Mesothelial cell of epicardium (in vitro differentiated cells): ENCODE measurements at places on chromosomes 7 and 10. TPM values are rescaled to one million over a fixed set of nuclear protein-coding genes. Genes with fewer than 3 reads are reported as not detected.

SRGN gene
- not detected in 3 replicates for total RNA-seq

DGKI gene
- total RNA-seq: 1.7 to 2.2 TPM (median 2.0 TPM) in 3 replicates

SFXN3 gene
- total RNA-seq: 14.8 to 17.4 TPM (median 17.1 TPM) in 3 replicates

FEZF1 gene
- total RNA-seq: not detected in 3 replicates

CADPS2 gene
- 1.9 to 2.7 TPM (median 2.3 TPM) in 3 replicates for total RNA-seq

CAMK1D gene
- 5.8 to 7.6 TPM (median 6.2 TPM) in 3 replicates for total RNA-seq

MYOF gene
- 53.3 to 58.5 TPM (median 56.0 TPM) in 3 replicates for total RNA-seq

PAPSS2 gene
- total RNA-seq: 13.2 to 16.9 TPM (median 13.7 TPM) in 3 replicates

VPS37D gene
- total RNA-seq: 15.4 to 16.7 TPM (median 16.1 TPM) in 3 replicates

FGFR2 gene
- 78.0 to 88.3 TPM (median 83.2 TPM) in 3 replicates for total RNA-seq

NFE2L3 gene
- 11.8 to 12.9 TPM (median 12.3 TPM) in 3 replicates for total RNA-seq

AGBL3 gene
- total RNA-seq: 2.2 to 3.7 TPM (median 2.3 TPM) in 3 replicates

SNX10 gene
- 4.7 to 6.1 TPM (median 5.1 TPM) in 3 replicates for total RNA-seq

NAT16 gene
- not detected in 3 replicates for total RNA-seq

TMEM196 gene
- total RNA-seq: not detected in 3 replicates

ASB10 gene
- total RNA-seq: not detected in 3 replicates
